Activated T-helper 1 cell treated with Interleukin-2 at 50 U/mL for 16 hours (primary cell): ENCODE measurements at places on chromosomes 3 and 15.

- DNase-seq = no peak
These were observed 277 bp downstream of the FMN1 start for GRCh38 chr15:33194237-33194636.

GRCh38 chr3:139928708-139929505, 6.1 kb upstream of the CLSTN2 start:
- DNase-seq = no peak

GRCh38 chr15:76401285-76401684, 64.7 kb downstream of the ISL2 start:
- no peak for DNase-seq

GRCh38 chr15:84914351-84914750, 29.9 kb downstream of the SLC28A1 start:
- no peak for DNase-seq

- DNase-seq = no peak
These were observed 19.0 kb downstream of the APBA2 start for GRCh38 chr15:28904541-28905315.

DNA sequence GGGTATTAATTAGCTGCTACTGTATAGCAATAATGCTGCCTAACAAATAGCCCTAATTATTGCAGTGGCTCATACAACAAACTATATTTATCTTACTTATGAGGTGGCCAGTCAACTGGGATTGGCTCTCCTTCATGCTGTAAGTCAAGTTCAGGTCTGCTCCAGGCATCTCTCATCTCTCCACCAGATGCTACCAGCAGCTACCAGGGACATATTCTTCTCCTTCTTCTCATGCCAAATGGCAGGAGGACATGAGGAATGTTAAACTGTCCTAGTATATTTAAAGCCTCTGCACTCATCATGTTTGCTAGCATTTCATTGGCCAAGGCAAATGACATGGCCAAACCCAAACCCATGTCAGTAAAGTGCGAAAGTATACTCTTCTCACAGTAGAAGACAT, 17.3 kb downstream of the SV2B start:
- DNase-seq = no peak

- no peak for DNase-seq
These were observed 34.6 kb upstream of the EPHA6 start for GRCh38 chr3:96779810-96780209.

DNA sequence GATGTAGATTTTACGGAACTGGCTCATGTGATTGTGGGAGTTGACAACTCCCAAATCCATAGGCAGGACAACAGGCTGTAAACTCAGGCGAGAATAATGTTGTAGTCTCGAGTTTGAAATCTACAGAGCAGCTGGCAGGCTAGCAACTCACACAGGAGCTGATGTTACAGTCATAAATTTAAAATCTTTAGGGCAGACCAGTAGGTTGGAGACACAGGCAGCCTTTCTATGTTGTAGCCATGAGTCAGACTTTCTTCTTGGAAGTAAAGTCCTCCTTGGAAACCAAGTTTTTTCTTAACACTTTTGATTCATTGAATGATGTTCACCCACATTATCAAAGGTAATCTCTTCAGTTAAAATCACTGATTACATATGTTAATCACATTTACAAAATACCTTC, 89.1 kb upstream of the ALCAM start:
- DNase-seq = no peak

DNA sequence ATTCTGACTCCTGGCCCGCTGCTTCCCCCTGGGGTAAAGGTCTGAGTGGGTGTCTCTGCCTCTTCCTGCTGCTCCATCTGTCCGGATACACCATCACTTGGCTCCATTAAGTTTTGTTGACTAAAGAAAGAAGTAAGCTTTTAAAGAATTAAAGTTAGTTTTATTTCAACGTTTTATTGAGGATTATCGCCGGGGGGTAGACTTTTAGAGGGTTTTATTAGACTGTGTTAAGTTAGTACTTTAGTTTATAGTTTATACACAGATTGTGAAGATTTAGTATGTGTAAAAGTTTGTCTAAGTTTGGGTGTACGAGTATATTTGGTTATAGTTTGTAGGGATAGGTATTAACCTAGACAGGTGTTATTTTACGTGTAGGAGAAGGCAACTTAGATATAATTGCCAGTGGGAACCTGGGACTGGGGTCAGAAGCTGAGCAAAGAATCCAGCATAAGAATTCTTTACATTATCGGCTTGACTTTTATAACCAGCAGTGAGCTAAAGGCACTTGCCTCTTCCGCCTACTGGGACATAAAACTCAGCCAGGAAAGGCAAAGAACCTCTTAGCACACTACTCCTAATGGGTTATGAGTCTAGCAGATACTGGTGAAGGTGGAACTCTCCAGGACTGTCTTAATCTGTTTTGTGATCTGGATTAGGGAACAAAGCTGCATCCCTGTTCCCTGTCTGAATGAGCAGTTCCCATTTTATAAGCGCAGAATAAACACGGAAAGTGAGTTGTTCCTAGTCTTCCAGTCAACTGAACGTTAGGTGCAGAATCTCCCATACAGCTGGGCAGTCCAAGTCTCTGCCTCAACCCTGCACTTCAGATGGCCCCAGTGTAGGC, 131.3 kb downstream of the FAM43A start:
- no peak for DNase-seq

GRCh38 chr3:128312271-128312670, 154.4 kb downstream of the DNAJB8 start:
- no peak for DNase-seq

- no peak for DNase-seq
These were observed 51.5 kb upstream of the GSK3B start for GRCh38 chr3:120145542-120146285.

- no peak for DNase-seq
These were observed 24.7 kb downstream of the TRIM71 start for GRCh38 chr3:32842531-32842931.
